Activated CD8-positive, alpha-beta memory T cell treated with anti-CD3 and anti-CD28 coated beads for 1 hour (primary cell): ENCODE measurements at places on chromosomes 12 and 14.

DNA sequence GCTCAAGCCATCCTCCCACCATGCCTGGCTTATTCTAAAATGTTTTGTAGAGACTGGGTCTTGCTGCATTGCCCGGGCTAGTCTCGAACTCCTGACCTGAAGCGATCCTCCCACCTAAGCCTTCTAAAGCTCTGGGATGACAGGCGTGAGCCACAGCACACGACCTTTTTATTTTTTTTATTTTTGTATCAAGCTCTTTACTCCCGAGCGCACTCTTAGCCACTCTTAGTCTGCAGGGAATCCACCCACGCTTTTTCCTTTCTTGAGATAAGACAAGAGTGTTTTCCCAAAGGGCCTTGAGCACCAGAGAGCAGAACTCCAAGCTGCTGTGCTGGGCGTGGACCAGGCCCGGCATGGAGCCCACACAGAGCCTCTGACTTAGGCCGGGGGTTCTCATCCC is 23.4 kb downstream of the MAP1LC3B2 start:
- no peak for DNase-seq

DNA sequence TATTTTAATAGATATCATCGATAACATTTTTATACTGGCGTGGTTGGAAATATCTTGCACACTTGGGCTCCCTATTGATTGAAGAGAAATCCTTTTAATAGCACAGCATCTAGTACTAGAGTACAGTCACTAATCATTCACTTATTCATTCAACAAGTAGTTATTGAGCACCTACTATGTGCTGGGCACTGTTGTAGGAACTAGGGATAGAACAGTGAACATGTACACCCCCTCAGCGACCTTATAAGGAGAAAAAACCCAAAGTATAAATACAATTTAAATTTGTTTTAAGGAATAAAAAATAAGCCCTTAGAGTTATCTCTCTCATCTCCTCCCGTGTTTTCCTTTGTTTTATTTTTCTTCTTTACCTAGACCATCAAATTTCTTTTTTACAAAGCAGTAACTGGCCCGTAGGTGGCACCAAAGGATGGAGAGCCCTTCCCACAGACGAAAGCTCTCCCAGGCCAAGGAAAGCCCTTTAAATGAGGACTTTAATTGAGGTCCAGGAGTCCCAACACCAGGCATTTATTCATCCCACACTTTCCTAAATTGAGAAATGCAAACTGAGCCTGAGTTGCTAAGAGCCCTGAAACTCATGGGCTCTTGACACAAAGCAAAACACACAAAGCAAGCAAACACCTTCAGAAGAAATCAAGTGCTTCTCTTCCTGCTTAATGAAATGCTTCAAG is 29.0 kb downstream of the PEBP1 start:
- DNase-seq, result no peak

GRCh38 chr14:103753774-103754173 is 38.2 kb downstream of the ZFYVE21 start:
- no peak for DNase-seq

DNA sequence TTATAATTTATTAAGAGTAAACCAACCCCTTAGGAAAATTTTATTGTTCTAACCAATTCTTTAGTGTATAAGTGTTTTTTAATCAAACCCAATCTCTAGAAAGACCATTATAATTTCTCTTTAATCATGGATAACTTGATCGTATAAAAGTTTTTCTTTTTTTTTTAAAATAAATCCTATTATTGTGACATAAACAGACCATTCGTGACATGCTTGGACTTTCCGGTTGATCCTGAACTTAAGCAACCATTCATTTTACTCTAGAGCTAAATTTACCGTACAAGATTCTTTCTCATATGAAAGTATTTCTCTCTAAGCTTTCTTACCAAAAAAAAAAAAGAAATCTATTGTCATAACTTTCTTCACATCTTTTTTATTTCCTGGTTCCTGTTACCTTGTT is 32.6 kb upstream of the SLC38A4 start:
- no peak for DNase-seq

GRCh38 chr12:84594157-84594556 is 318.4 kb downstream of the SLC6A15 start:
- DNase-seq, result no peak

DNA sequence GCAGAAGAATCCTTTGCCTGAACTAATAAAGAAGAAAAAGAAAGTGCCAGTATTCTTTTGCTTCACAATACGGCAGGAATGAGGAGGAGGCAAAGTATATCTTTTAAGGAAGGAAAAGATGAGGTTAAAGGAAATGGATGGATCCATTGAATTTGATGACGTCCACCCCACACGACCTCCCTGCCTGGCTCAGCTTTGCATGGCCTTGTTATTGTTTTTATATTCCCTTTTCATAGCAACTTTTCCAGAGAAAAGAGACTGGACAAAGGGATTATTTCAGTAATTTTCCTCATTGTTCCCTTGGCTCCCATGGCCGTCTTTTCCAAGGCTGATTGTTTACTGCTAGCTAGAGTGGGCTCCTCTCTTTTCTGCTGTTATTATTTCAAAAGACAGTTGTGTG is 123.2 kb upstream of the SEL1L start:
- DNase-seq, result no peak

GRCh38 chr12:46131732-46132469 is 136.9 kb downstream of the SLC38A1 start:
- no peak for DNase-seq

- no peak for DNase-seq
Measured at GRCh38 chr12:75981247-75982168, 50.1 kb downstream of the PHLDA1 start.

DNA sequence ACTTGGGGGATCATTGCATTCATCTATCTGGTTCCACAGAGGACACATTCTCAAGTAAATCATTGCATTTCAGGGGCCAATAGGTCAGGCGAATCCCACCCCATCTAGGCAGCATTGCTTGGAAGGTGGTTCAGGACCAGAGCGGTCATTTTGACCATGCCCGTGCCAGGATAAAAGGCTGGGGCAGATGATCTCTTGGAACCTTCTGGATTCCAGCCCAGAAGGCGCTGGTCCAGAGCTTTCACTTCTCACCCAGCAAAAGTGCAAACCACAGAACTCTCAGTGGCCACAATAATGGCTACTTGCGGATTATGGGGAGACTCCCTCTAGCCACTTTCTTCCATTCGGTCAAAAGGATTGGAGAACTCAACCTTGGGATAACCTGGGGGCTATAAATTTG is 595 bp upstream of the KRT85 start:
- no peak for DNase-seq

- no peak for DNase-seq
Measured at GRCh38 chr14:21057803-21058675, at the start of gene RNASE8. Gene RNASE8, plus strand, starts transcription at chr14:21057822. Its CDS starts 71 bp downstream, at chr14:21057893.

DNA sequence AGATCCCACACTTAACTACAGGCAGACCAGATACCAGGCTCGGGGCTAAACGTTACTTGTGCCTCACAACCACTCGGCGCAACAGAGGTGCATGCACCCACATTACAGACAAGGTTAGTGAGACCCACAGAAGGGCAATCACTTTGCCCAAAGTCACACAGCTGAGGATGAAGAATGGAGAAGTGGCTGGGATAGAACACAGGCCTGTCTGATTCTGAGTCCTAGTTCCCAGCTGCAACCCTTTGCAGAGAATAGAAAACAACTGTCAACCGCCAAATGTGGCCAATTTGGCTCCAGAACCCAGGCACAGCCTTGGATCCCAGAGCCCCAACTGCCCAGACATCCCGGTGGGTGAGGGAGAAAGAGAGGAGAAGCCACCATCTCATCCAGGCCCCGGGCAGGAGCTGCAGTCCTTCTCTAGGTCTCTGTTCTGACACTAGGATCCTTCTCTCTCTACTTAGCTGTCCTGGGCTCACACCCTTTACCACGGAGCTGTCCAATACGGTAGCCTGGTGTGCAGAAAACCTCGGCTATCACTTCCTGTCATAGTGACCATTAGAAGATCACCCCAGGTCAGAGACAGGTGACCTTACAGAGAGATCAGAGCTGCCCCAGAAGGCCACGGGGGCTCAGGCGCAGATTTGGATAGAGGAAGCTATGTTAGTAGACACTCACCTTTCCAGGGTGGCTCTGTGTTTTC is 59.1 kb downstream of the FAM222A start:
- no peak for DNase-seq

- no peak for DNase-seq
Measured at GRCh38 chr12:104566244-104566993, 109.7 kb downstream of the CHST11 start.

DNA sequence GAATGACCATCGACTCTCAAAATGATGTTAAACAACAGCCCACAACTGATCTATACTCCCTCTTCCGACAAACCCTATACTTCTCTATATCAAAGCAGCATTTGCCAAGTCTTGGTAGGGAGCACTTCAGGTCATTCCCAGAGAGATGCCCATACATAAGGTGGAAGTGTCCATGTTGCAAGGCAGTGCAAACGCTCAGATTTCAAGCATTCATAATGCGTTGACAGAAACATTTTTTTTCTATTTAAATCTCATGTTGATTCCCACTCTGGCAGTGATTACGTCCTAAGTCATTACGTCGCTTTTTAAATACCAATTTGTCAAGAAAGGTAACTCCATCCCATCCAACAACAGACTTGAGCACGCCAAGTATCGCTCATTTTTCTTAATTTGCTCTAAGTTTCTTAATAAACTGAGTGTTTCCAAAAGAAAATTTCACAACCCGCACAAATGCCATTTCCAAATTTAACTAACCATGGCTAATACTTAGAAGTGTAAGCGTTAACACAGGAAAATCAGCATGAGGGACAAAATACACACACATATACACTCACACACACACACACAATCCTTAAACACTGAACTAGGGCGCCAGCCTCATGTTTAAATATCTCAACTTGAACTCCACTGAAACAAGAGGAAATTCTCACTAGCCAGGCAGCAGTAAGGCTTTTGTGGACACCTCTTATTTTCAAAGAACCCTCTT is 1.1 kb downstream of the GXYLT1 start:
- no peak for DNase-seq

DNA sequence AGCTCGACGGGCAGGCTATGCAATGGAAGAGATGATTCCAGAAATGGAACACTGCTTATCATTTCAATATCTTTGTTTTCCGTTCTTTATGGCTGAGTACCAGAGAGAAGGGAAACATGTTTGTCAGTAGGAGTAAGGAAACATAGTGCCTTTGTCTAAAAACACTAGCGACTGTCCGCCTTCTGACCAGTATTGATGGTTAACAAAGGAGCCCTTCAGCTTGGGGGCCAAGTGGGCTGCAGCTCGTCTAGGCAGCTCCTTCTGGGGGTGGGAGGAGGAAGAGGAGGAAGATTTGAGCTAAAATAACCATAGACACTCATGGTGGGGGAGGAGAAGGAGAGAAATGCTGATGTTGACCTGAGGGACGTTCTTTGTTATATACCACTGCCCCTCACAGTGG is 15.0 kb downstream of the COQ5 start:
- DNase-seq, result no peak

GRCh38 chr14:99454246-99454645 is 26.4 kb downstream of the SETD3 start:
- no peak for DNase-seq

DNA sequence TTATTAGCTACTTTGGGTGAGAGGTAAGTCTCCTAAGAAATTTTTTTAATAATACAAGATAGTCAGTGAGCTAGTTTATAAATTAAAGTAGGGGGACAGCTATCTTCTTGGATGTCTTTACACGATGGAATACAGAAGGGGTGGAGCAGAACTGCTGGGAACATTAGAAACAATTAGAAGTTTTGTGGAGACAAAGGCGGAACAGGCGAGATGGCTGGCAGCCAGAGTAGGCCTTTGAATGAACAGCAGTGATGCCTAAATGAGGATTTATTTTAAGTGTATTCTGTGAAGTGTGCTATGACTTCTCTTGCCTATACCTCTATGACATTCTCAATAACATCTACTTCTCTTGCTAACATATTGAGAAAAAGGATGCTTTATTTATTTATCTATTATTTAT is 1345.3 kb upstream of the SEL1L start:
- DNase-seq, result no peak

DNA sequence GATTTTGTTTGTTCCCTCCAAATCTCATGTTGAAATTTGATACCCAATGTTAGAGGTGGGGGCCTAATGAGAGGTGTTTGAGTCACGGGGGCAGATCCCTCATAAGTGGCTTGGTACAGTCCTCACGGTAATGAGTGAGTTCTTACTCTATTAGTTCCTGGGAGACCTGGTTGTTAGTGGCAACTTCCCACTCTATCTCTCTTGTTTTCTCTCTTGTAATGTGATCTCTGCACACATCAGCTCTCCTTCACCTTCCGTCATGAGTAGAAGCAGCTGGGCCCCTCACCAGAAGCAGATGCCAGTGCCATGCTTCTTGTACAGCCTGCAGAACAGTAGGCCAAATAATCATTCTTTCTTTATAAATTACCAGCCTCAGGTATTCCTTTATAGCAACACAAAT is 29.6 kb upstream of the KCNK10 start:
- no peak for DNase-seq

DNA sequence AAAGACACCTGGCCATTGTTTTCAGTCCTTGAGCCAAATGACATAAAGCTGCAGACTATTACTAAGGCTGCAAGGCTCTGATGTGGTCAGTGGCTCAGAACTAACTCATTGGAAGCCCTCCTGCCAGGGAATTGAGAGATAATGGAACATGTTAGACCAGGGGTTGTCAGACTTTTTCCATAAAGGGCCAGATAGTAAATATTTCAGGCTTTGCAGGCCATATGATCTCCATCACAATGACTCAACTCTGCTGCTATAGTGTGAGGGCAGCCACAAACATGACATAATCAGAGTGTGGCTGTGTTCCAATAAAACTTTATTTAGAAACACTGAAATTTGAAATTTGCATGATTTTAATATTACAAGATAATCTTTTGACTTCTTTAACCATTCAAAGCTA is 140.3 kb downstream of the TMEM30B start:
- DNase-seq, result no peak

GRCh38 chr12:52771505-52771904 is 5.6 kb downstream of the KRT76 start:
- no peak for DNase-seq

- no peak for DNase-seq
Measured at GRCh38 chr12:43988838-43989560, 153.1 kb downstream of the TMEM117 start.

GRCh38 chr14:96037891-96038557 is 1.1 kb upstream of the C14orf132 start:
- DNase-seq, result no peak

DNA sequence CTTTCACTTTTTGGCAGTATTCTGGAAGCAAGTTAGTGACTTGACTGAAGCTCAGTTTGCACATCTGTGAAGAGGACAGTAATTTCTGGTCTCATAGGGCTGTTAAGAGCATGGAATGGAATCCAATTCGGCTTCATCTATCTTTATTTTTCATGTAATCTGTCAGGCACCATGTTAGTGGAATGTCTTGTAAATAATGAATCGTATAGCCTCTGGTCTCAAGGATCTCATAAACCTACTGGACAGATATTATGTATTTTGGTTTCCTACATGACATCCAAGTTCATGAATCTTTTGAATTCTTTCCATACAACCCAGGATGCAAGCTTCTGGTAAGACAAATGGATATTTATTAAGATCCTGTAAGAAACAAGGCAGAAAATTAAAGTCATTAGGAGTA is 24.0 kb downstream of the TMTC2 start:
- DNase-seq, result no peak

GRCh38 chr12:6567112-6567670 is 900 bp downstream of the NOP2 start:
- DNase-seq, result no peak

GRCh38 chr12:122830517-122831214 is 4.6 kb upstream of the HIP1R start:
- DNase-seq, result no peak

- no peak for DNase-seq
Measured at GRCh38 chr14:53622447-53622846, 334.2 kb downstream of the BMP4 start.
